ENCODE measurements at places on chromosomes 5 and 9. TPM values are rescaled to one million over a fixed set of nuclear protein-coding genes. Genes with fewer than 3 reads are reported as not detected.

GRCh38 chr5:178777520-178777919 is 47.1 kb upstream of the ZNF354A start:
- DNase-seq: no peak

- DNase-seq: peak; percentile 25
These were observed 1.4 kb downstream of the MZB1 start for GRCh38 chr5:139388198-139388821.

GRCh38 chr5:11528720-11529119 is 375.5 kb downstream of the CTNND2 start:
- no peak for DNase-seq

GRCh38 chr9:127537792-127538191 is 74.3 kb upstream of the STXBP1 start:
- no peak for DNase-seq

- no peak for DNase-seq
These were observed 52.7 kb downstream of the ADAMTSL1 start for GRCh38 chr9:18526685-18527084.

The SLC6A19 gene
- polyA plus RNA-seq: 67.4 TPM

DNA sequence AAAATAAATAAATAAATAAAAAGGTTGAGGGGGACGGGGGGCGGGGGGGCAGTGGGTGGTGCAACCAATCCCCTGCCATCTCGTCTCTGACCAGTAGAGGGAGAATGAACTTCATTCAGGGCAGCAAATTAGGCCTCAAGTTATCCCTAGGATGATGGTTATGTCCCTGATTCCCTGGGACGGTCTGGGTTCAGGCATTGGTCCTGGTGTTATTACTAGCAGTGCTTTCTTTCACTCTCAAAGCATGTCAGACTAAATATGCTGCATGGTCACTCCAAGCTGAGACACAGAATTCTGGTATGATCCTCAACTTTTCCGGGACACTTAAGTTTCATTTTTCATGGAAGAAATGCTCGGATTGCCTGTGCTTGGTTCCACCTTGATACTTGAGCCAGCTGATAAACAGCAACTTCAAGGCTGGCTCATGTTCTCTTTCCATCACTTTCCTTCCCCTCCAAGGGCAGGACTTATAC is 59.4 kb downstream of the DAP start:
- peak; percentile 55 for DNase-seq

DNA sequence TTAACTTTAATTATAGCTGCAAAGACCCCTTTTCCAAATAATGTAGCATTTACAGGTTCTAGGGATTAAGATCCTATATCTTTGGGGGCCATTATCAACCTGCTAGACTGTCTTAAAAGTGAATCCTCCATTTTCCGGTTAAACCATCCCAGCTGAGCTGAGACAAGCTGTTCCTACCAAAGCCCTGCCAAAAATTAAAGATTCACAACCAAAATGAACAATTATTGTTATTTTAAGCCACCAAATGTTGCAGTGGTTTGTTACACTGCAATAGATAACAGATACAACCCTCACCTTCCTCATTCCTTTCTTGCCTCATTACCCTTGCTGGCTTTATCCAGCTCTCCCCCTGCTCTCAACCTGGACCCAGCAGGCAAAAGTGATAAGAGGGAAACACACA is 343.4 kb downstream of the CDK5RAP2 start:
- DNase-seq: no peak

DNA sequence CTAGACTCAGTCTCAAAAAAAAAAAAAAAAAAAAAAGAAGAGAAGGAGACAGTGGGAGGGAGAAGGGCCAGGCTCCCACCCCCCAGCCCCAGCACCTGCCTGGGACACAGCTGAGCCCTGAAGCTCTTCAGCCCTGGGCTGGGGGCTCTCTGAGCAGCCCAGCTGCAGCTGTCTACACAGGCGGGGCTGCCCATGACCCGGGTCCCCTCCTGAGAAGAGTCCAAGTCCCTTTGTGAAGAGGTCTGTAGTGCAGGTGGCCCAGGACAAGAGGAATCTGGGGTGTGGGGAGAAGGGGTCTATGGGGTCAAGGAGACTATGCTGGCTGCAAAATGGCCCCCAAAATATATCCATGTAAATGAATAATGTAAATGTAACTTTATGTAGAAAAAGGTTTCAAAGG is 6.7 kb upstream of the LCN2 start:
- DNase-seq: no peak

DNA sequence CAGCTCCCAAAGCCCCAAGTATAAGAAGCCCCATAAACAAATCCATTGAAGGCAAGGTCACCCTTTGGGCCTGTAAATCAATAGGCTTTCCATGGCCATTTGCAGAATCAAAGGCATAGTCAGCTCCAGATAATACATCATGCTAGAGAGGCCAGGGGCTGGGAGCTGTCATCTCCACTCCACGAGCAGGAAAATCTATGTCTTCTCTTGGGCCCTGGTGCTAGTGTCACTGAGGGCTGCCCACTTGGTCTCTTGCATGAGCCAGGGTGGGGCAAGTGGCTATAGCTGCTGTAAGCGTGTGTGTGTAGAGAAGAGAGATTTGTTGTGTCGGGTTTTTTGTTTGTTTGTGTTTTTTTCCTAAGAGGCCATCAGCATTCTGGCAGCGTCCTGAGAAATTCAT is 90.0 kb upstream of the ZNF618 start:
- no peak for DNase-seq

The HSD17B3 gene
- 1.4 TPM for polyA plus RNA-seq

DNA sequence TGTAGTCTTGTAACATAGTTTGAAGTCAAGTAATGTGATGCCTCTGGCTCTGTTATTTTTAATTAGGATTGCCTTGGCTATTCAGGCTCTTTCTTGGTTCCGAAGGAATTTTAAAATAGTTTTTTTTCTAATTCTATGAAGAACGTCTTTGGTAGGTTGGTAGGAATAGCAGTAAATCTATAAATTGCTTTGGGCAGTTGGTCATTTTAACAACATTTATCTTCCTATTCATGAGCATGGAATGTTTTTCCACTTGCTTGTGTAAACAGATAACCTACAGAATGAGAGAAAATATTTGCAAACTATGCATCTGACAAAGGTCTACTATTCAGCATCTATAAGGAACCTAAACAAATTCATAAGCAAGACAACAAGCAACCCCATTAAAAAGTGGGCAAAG is 173.2 kb upstream of the TRPC7 start:
- DNase-seq: no peak

The GHR gene
- 27.3 TPM for polyA plus RNA-seq

GRCh38 chr5:160044967-160045366 is 36.0 kb downstream of the TTC1 start:
- DNase-seq: no peak

DNA sequence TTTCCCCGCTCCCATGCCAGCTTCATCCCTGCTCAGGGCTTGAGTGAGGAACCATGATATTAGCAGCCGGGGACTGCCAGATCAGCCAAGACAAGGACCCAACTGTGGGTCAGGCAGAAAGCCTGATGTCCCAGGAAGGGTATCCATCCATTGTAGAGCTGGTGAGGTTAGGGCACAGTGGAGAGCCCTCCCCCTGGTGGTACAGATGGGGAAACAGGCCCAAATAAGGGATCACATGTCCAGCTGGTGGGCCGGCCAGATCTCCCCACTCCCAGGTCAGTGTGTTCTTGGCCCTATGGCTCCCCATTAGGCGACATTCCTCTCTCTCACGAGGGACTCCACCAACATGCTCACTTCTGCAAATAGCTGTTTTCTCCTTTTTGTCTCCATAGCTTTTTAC is 9.0 kb downstream of the CDX1 start:
- DNase-seq: no peak

DNA sequence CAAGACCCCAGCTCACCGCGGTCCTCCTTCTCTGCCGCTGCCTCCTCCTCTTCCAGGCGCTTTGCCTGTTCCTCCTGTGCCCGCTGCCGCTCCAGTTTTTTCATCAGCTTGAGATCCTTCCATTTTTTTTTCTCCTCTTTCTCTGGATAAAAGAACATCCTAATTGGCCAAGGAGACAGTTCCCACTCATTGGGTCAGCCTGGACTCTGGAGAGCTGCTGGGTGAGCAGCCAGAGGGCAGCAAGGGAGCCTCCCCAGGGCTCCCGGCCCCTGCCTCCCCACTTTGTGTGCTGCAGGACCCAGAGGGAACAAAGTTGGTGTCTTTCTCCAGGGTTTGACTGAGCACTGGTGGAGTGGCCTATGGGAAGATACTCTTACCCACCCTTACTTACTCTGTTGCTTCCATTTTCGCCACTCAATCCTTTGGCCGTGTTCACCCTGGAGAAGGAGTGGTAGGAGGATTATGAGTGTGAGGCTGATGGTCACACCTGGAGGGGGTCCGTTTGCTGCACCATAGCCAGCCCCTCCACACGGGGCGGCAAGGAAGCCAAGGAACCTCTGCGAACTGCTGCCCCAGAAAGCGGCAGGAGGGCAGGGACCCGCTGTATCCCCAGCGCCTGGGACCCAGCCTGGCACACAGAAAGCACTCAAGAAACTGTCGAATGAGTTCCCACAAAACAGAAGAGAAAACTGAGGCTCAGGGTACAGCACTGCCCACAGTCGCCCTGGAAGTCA is 708 bp downstream of the SPOUT1 start:
- no peak for DNase-seq

- DNase-seq: no peak
These were observed 168.9 kb downstream of the MUSK start for GRCh38 chr9:110837401-110838005.

The SHISAL2B gene
- polyA plus RNA-seq: 0.27 TPM

The FLT4 gene
- polyA plus RNA-seq: 23.6 TPM

The PCDHGB7 gene
- polyA plus RNA-seq: 17.3 TPM

GRCh38 chr5:102863058-102863457 is 108.0 kb downstream of the PAM start:
- no peak for DNase-seq

The GPR151 gene
- not detected for polyA plus RNA-seq

The PAEP gene
- polyA plus RNA-seq: 0.42 TPM

The SCGB3A1 gene
- polyA plus RNA-seq: not detected

DNA sequence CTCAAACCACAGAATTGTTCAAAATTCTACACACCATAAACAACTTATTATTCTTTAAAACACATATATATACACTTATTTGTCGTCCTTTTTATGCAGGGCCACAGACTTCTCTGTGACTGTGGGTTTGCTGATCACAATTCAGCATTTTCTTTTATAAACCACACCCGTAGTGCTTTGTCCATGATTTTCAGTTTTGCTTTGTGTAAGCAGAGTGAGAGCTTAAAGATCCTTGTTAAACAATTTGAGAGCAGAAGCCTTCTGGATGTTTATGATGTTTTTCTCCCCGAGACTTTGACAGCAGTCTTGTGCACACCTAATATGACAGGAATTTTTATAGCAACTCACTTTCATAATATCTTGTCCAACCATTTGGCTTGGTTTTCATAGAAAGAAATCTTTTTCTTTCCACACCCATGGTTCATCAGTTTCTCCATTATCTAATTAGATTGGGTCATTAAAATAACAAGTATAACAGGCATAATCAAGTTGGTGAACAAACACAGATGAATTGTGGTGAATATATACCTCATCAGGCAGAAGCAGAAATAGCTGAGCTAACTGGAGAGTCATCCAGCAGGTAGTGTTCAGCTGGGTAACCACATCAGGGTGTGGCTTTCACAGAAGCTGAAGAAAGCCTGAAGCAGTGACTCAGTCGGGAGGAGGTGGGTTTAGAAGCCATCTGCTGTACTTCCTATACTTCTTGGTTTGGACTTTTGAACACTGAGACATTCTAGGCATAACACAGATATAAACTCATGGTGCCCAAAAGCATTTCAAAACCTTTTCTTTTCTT is 232.8 kb downstream of the DOCK8 start:
- DNase-seq: no peak

DNA sequence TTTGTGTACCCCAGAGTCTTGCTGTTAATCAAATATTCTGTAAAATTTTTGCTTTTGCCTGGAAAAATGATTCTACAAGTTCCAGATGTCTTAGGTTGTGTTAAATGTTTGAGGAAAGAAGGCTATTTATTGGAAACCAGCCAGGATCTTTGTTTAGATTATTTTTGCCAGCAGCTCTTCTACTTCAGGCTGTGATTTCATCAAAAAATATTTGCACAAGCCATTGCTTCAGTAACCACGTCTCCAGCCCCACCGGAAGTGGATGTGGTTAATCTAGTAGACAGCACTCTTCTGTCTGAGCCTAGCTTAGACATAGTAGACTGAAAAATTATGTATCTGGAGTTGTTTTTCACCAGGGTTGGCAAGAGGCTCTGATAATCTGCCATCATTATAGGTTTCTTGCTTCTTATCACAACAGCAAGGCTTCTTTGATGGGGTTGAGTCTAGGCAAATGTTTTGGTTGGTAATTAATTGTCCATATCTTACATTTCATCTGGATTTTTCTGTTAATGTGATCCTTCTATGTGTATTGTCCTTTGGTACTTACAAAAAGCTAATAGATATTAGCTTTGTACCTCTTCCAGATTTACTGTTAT is 17.1 kb downstream of the KCTD16 start:
- no peak for DNase-seq

- no peak for DNase-seq
These were observed 339.5 kb downstream of the CTNND2 start for GRCh38 chr5:11564706-11565105.

The ALDH1B1 gene
- polyA plus RNA-seq: 40.3 TPM

- no peak for DNase-seq
These were observed 3.9 kb downstream of the S1PR3 start for GRCh38 chr9:88995200-88995577.

The ZNF79 gene
- polyA plus RNA-seq: 6.9 TPM

- DNase-seq: no peak
These were observed 276.0 kb downstream of the AUH start for GRCh38 chr9:91085517-91086291.

The PCSK5 gene
- polyA plus RNA-seq: 18.0 TPM

DNA sequence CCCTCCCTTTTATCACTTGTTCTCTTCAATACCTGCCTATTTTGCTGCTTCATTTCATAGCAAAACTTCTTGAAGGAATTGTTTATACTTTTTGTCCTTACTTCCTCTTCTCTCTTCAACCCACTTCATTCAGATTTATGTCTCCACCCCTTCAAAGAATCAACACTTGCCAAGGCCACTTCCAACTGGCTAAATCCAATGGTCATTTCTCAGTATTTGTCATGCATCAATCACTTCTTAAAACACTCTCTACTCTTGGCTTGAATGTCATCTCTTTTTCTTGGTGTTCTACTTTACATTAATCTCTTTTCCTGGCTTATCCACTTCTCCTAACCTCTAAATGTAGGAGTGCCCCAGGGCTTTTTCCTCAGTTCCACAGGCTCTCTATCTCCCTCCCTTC is 8.3 kb upstream of the FCHO2 start:
- no peak for DNase-seq

DNA sequence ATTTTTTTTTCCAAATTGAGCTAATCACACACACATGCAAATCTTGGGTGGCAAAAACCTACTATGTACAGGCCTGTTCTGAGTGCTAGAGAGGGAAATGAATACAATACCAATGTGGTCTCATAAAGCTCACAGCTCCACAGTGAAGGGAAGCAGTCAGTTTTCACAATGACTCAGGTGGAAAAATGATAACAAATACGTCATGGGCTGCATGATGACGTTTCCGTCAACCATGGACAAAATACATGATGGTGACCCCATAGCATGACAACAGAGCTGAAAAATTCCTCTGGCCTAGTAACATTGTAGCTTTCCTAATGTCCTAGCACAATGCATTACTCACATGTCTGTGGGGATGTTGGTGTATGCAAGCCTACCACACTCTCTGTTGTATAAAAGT is 252.5 kb downstream of the TRIM32 start:
- DNase-seq: no peak

All from left kidney (tissue), 8 donors.